ENCODE measurements at places on chromosomes 6 and 20.
A peak's percentile ranks its signal among the peaks of the same experiment; 100 is the strongest.

- no peak for DNase-seq
Measured at GRCh38 chr6:94323853-94324252, 904.5 kb upstream of the EPHA7 start.

GRCh38 chr6:41535766-41536165 is 10.4 kb upstream of the FOXP4 start:
- DNase-seq: no peak

GRCh38 chr20:47493175-47493962 is 8.3 kb upstream of the NCOA3 start:
- DNase-seq: peak; percentile 43

GRCh38 chr6:166862978-166863530 is 93.3 kb downstream of the RNASET2 start:
- DNase-seq: no peak

GRCh38 chr6:125953502-125953875 is 3.1 kb upstream of the HINT3 start:
- DNase-seq: no peak

- DNase-seq: no peak
Measured at GRCh38 chr6:112780498-112781096, 433.5 kb downstream of the RFPL4B start.

- DNase-seq: no peak
Measured at GRCh38 chr6:148746363-148747144, at the start of gene UST. TSS of gene UST (plus strand) at chr6:148747030. CDS start at chr6:148747431, 401 bp downstream.

DNA sequence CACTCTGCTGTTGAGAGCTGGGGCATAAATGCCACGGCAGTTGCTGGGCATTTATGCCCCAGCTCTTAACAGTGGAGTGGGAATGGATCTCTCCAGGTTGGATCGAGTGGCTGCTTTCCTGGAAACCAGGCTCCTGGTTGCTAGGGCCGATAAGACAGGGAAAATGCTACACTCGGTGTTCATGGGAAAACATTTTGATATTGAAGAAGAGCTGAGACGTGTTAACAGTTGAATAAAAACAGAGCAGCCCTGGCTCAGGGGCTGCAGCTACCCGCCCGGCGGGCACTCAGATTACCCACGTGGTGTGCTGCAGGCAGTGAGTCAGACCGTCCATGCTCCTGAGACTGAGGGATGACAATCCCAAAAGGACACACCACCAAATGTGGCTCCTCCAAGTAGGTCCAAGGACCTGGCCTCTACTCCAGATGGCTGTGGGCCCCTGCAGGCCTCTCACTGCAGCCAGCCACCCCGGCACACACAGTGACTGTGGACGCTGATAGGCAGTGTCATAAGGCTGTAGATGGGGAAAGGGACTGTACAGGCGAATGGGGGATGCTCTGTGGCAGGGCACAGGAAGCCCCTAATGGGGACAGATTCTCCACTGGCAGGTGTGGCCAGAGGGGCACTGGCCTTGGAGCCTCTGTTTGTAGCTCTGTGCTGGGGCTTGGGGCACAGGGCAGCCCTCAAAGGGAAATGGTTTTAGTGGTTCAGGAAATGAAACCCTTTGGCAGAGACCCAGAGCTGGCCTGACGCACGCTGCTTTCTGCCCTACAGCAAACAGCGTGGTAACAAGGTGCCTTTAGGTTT is 237.8 kb downstream of the LY86 start:
- no peak for DNase-seq

- DNase-seq: no peak
Measured at GRCh38 chr6:75778757-75779156, 29.7 kb downstream of the MYO6 start.

GRCh38 chr6:103167345-103168071 is 1692.2 kb downstream of the HACE1 start:
- no peak for DNase-seq

GRCh38 chr6:144415835-144416237 is 130.7 kb downstream of the UTRN start:
- no peak for DNase-seq

DNA sequence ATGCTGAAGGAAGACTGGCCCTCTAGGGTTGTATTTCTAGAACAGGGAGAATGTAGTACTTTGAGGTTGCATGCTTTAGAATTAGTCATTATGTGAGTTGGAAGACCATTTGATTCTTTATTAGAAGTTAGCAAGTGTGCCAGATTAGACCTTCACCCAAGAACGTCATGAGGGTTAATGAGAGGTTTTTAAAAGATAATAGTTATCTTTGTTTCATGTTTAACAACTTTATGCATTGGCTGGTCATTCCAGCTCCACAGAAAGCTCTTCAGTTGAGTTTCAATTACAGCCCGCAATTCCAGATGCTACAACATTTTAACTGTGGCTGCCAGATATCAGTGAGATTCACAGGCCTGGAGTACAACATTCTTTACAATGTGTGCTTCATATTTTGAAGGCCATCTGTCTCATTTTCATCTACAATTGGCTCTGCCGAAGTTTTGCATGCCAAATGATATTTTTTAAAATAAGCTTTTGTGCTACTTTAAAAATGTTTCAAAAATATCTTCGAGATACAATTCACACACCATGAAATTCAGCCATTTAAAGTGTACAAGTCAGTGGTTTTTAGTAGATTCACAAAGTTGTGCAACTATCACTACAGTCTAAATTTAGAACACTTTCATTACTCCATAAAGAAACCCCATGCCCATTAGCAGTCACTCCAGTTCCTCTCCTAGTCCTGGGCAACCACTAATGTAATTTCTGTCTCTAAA is 61.1 kb upstream of the FBXO30 start:
- DNase-seq: no peak

DNA sequence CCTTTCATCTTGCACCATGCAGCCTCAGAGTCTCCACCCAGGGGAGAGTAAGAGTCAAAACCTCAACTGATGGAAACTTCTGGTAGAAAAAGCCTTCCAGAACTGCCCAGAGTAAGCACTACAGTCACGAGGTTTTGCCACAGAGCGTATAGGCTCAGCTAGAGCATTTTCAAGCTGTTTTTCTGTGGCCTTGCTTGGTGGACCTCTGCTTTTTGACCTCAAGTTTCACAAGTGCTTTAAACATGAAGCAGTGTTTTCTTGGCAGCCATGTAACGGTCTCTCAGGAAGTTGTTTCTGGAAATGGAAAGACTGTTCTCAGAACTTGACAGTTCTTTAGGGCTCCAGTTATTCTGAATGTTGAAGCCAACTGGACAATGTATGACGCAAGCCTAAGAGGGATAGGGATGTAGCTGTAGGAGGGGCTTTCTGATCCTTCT is 146.5 kb downstream of the ZDHHC14 start:
- no peak for DNase-seq

- no peak for DNase-seq
Measured at GRCh38 chr20:48295966-48296421, 510.7 kb upstream of the SULF2 start.

GRCh38 chr6:36550473-36551000 is 3.3 kb upstream of the STK38 start:
- no peak for DNase-seq

DNA sequence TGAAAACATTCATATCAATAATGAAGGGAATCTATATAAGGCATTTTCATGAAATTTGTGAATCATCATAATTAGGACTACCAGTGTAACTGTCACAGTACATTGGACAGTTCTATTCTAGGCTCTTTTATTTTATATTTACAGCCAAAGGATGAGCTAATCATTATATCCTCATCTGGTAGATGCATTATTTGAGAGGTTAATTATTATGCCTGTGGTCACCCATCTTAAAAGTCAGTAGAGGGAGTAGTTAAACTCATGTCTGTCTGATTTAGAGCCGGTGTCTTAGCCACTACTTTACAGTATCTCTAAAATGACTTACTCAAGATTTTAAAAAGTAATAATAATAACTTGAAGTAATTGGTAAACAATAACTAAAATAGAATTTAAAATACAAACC is 899.3 kb upstream of the MAP3K7 start:
- no peak for DNase-seq

- DNase-seq: no peak
Measured at GRCh38 chr6:41009669-41010068, 29.4 kb downstream of the UNC5CL start.

- no peak for DNase-seq
Measured at GRCh38 chr20:15494851-15495250, 1078.4 kb downstream of the KIF16B start.

DNA sequence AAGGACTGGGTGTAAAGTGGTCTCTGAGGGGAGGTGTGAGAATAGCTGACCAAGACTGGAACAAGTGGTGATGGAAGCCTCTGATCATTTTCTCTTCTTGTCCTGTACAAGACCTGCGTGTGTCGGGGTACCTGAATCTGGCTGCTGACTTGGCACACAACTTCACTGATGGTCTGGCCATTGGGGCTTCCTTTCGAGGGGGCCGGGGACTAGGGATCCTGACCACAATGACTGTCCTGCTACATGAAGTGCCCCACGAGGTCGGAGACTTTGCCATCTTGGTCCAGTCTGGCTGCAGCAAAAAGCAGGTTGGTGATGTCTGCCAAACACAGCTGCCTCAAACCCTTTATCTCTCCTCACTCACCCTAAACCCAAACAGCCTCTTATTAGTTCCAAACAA is 1.7 kb upstream of the HSD17B8 start:
- DNase-seq: no peak

DNA sequence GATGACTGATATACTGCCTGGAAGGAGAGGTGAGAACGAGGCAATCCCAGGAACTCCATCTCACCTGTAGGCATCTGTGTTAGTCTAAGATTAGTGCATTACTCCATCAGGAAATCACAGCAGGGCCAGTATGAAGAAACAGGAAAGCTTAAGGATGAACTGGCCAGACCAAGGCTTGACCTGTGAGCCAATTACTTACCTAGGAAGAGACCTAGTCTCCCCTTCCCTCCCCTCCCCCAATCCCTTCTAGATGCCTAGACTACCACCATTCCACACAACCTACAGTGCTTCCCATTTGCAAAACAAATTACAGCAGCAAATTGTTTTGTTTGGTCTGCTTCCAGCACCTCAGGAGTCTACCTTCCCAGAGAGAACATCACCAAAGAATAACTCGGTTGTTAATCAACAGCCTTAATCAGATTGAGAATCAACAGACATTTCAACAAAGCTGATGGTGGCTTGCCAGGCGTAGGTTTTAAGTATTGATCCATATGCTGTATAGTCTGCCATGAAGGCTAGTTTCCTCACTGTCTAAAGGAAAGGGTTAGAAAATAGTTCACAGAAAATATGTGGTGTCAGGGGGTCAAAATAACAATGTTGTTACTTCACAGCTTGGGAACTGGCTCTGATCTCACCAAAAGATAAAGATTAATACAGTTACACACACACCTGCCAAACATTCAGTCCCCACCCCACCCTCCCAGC is 10.1 kb downstream of the PKHD1 start:
- no peak for DNase-seq

DNA sequence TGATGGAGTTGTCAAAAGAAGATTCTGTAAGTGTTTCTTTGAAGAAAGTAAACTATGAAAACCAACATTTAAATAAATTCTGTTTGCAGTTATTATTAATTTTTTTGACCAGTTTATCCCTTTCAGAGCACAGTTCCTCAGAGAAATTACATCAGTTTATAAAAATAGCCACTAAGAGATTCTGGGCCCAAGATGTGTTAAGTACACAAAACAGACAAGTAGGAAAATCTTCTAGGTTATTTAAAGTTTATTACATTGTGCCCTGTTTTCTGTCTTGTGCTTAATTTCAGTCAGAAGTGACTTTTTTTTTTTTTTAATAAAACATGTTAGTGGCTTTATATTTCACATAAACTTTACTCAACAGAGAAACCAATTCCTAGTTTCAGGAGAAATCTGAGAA is 72.3 kb downstream of the ECT2L start:
- no peak for DNase-seq

GRCh38 chr6:155026022-155026705 is 31.0 kb downstream of the TIAM2 start:
- DNase-seq: no peak

- no peak for DNase-seq
Measured at GRCh38 chr20:38798266-38798665, 7.2 kb upstream of the PPP1R16B start.

DNA sequence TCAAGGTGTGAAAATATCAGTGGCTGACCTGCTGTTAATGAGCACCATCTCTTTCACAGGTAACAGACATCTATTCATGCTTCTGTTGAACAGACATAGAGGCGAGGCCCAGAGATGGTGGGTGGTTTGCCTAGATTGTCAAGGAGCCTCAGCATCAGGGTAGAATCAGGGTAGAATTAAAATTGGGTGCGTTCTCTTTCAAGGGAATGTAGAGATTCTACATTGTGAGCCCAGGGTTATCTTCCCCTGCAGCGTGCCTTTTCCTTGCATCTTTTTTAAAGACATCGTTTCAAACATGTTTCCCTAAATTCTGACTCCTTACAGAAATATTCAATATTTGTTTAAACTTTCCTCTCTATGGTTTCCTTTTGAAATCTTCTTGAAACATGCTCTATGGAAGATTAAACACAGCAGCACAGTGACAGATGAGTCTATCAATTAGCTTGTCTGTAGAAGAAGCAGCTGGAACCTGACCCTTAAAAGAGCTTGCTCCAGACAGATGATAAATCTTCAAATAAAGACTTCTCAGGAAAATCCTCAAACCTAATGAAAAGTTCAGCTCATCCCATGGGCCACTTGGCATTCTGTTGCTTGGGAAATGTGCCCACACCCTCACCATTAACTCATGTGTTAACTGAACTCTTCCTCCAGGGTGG is 119.8 kb downstream of the IPCEF1 start:
- no peak for DNase-seq

DNA sequence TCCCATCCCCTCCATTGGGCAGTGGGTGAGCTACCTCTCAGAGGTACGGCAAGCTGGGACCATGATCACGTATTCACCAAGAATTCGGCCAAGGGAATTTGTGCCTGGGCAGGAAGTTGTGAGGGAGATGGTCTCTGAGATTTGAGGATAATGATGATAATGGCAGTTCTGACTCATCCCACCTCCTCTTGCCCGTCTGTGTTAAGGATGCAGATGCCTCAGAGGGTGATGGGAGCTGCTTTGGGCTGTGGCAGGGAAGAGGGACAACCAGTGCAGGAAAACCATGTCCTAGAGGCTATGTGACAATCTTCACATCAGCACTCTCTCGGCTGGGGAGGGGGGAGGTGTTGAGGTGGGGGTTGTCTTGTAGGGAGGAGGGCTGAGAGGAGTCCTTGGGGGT is 4.3 kb downstream of the TGM6 start:
- DNase-seq: no peak

GRCh38 chr6:111114482-111114881 is 27.2 kb downstream of the SLC16A10 start:
- no peak for DNase-seq

- DNase-seq: no peak
Measured at GRCh38 chr20:18057101-18057993, at the start of gene OVOL2. TSS of gene OVOL2 (minus strand) at chr20:18057916. CDS start at chr20:18057634, 282 bp downstream.

- no peak for DNase-seq
Measured at GRCh38 chr20:38554986-38555385, 26.0 kb upstream of the ADIG start.

GRCh38 chr20:62368976-62369814 is 2.1 kb upstream of the LAMA5 start:
- DNase-seq: no peak

DNA sequence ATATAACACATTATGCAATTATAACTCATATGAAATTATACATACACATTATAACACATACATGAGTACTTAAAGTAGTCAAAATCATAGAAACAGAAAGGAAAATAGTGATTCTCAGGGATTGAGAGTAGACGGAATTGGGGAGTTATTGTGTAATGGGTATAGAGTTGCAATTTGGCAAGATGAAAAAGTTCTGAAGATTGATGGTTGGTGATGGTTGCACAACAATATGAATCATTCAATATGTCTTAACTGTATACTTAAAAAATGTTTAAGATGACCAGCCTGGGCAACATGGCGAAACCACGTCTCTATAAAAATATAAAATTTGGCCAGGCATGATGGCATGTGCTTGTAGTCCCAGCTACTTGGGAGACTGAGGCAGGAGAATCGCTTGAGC is 372.7 kb downstream of the CDKAL1 start:
- DNase-seq: no peak

- no peak for DNase-seq
Measured at GRCh38 chr20:24501764-24502556, 32.5 kb downstream of the SYNDIG1 start.
